GM04504 (cell line): ENCODE measurements at places on chromosomes 12 and 14.

DNA sequence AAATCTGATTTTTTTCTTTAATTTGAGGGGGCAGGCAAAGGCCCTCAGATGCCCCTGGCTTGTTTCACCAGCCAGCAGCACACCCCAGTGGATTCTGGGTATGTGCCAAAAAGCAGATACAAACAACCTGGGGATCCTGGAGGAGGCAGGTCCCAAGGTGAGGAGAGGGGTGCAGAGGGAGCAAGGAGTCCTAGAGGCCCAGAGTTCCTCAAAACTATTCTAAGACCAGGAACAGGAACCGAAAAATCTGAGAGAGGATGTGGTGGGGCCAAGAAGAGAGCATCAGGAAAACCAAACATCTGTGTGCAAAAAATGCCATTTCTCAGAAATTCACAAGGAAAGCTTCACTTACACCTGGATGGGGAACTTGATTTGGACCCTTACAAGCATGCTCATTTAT, 8.2 kb downstream of the KCNA5 start:
- DNase-seq = no peak

GRCh38 chr12:31245822-31246469, 80.0 kb downstream of the SINHCAF start:
- no peak for DNase-seq

DNA sequence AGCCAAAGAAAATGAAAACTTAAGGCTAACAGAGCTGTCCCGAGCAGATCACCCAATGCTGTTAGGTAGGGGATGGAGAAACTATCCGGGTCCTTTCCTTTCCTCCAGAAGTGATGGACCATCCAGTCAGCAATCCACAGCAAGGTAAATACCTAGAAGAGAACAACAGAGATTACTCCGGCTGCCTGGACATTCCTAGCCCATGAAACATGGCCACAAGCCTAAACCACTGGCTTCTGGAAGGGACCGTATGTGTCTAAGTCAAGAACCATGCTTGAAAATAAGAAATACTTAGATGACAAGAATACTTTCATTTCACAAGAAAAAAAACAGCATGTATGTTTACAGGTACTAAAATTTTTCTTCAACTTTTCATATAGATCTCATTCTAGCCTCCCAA, 152.9 kb downstream of the SLC41A2 start:
- DNase-seq = peak; percentile 27

DNA sequence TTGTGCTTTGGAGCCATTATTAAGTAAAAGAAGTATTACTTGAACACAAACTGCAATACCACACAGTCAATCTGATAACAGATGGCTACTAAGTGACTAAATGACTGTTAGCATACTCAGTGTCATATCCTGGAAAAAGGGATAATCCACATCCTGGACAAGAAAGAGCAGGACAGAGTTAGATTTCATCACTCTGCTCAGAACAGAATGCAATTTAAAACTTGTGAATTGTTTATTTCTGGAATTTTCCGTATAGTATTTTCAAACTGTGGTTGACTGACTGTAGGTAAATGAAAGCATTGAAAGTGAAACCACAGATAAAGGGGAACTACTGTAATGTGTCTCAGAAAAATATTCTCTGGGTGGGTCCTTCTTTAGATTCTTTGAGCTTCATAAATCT, 458.8 kb downstream of the TMEM117 start:
- no peak for DNase-seq

DNA sequence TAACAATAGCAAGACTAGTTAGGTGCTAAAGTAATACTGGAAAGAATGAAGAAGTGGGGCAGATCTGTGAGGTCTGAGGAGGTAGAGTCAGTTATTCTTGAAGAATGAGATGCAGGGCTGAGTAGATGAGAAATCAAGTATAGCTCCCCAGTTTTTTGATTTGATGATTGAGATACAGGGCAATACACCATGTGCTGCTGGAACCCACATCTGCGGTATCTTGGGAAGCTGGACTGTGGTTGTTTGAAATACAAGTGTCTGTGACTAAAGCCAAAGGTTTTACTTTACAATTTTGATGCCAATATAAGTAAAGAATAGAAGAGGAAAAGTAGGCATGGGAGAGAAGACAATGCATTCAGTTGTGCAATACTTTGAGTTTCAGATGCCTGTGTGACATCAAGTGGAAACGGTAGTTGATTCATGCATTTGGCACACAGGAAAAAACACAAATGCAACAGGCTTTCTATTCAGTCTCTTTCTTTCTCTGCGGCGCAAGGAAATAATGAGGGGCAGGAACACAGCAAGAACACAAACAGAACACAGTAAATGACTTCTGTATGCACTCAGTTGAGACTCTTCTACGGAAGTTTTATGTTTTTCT, 190.2 kb upstream of the SLC38A2 start:
- peak; percentile 62 for DNase-seq

GRCh38 chr12:132162508-132163031, 18.3 kb downstream of the NOC4L start:
- DNase-seq = peak; percentile 75

DNA sequence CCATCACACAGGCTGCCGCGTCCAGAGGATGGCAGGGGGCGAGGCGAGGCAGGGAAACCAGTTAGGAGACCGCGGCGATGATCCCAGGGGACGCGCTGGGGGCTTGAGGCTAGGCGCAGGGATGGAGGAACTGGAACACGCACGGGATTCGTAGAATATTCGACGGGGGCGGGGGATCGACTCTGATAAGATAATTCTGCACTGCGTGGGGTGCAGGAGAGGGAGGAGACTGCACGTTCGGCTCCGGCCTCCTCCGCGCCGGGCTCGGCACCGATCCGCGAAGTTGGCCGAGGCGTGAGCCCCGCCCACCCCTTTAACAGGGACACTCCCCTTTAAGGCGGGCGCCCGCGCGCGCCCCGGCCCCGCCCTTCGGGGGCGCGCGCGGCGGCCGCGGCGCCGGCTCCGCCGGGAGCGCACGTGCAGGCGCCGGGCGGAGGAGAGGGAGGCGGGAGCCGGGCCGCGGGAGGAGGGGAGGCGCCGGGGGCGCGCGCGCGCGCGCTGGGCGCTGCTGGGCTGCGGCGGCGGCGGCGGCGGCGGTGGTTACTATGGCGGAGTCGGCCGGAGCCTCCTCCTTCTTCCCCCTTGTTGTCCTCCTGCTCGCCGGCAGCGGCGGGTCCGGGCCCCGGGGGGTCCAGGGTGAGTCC, at the start of gene ACVR1B:
Gene ACVR1B, plus strand, starts transcription at position 501 of the 644 bp plus-strand sequence. Its CDS starts 45 bp downstream, at position 546.
- DNase-seq = peak; percentile 71

DNA sequence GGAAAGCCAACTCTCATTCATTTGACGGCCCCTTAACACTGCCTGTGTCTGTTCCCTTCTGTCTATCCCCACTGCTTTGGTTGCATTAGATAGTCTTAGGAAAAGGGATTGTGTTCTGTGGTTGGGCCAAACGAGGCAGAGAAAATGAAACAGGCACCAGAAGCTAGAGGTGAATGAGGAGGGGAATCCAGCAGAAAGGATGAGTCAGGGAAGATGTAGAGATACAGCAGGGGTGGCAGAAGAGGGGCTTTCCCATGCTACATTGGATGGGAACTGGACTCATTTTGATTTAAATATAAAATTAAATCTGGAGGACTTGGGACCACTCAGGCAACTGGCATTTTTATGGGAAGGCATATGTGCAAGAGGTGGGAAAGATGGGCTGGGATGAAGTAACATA, 43.3 kb downstream of the OTOGL start:
- no peak for DNase-seq

- DNase-seq = peak; percentile 97
Measured at GRCh38 chr12:45234139-45234865, 18.4 kb downstream of the ANO6 start.

DNA sequence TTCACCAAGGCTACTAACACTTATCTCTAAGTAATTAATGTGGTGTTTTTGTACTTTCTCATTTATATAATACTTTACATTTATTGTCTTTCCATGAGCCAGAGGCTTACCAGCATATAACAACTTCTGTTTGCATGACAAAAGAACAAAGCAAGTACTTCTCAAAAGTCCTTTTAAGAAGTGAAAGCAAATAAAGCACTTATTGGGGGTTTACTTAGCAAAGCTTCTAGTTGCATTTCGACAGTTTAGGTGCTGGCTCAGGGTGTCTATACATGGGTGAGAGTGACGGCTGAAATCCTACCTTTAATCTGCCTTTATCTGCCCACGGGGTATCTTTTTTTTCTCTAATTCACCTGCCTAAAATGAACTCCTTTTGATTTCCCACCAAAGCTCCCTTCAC, 21.0 kb upstream of the DCN start:
- DNase-seq = no peak

- DNase-seq = no peak
Measured at GRCh38 chr14:85248881-85249635, 280.9 kb upstream of the FLRT2 start.

DNA sequence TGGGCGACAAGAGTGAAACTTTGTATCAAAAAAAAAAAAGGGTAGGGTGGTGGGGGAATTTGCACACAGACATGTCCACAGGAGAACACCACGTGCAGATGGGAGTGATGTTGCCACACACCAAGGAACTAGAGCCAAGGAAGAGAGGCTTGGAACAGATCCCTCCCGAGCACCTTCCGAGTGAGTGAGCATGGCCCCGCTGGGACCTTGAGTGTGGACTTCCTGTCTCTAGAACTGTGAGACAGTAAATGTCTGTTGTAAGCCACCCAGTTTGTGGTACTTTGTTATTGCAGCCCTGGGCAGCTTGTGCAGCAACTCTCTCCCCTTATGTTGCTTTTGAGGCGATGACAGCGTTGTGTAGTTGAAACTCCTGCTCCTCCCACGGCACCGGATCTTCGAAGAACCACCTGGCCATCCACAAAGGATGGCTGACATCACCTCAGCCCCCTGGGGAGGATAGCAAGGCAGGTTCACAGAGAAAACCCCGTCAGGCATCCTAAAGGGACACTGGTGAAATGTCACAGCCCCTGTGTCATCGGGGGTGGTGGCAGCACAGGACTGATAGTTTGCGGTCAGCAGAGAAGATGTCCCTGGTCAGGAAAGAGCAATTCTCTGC, 54.7 kb upstream of the PLEKHG3 start:
- DNase-seq = peak; percentile 91

DNA sequence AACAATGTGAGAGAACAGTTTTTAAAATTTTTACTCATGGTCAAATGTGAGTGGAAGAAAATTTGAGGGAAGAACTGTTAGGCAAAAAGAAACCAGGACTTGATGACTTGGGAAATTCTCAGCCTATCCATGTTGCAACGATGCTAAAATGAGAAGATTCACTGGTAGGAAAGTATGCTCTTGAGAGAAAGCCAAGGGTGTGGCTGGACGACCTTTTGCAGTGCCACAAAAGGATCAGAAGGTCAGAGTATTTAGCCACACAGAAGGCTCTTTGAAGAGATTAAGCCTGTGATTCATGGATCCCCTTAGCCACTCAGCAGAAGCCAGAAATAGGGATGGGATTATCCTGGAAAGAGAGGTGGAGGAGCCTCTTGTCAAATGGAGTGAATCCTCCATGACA, 336.8 kb downstream of the LRIG3 start:
- peak; percentile 30 for DNase-seq

- DNase-seq = peak; percentile 21
Measured at GRCh38 chr14:53109105-53110041, 43.8 kb downstream of the DDHD1 start.

DNA sequence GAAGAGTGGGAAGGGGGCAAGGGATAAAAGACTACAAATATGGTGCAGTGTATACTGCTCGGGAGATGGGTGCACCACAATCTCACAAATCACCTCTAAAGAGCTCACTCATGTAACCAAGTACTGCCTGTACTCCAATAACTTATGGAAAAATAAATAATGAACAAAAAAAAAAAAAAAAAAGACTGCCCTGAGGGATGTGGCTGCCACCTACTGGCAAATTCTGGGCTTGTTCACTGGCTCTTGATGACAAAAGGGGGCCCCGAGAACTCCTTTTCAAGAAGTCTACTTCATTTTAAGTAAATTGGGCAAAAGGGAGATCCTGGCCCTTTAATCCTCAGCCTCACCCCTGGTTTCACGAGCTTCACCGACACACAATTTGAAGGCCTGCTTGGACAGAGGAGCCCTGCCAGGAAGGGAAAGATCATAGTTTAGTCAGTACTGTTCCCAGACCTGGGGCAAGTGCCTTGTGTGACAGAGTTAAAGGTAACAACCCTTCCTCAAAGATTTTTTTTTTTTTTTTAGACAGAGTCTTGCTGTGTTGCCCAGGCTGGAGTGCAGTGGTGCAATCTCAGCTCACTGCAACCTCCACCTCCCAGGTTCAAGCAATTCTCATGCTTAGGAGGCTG, 26.1 kb upstream of the STAC3 start:
- DNase-seq = no peak

GRCh38 chr12:95583933-95584332, 32.7 kb upstream of the USP44 start:
- DNase-seq = no peak

- peak; percentile 25 for DNase-seq
Measured at GRCh38 chr12:119412811-119413794, 78.6 kb downstream of the CCDC60 start.

GRCh38 chr12:95763809-95764253, 26.7 kb downstream of the NTN4 start:
- DNase-seq = peak; percentile 65

DNA sequence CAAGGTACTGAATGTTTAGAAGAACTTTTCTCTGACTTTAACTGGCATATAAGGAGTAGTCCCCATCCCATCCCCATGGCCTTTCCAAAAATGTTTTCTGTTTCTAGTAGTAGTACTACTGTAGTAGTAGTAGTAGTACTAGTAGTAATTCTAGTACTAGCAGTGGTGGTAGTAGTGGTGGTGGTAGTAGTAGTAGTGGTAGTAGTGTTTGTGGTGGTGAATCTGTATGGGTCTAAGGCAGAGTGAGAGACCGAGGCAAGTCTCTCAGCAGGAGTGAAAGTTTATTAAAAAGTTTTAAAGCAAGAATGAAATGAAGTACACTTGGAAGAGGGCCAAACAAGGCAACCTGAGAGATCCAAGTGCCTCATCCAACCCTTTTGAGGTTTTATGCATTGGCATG, 58.6 kb downstream of the FOXN4 start:
- DNase-seq = no peak

DNA sequence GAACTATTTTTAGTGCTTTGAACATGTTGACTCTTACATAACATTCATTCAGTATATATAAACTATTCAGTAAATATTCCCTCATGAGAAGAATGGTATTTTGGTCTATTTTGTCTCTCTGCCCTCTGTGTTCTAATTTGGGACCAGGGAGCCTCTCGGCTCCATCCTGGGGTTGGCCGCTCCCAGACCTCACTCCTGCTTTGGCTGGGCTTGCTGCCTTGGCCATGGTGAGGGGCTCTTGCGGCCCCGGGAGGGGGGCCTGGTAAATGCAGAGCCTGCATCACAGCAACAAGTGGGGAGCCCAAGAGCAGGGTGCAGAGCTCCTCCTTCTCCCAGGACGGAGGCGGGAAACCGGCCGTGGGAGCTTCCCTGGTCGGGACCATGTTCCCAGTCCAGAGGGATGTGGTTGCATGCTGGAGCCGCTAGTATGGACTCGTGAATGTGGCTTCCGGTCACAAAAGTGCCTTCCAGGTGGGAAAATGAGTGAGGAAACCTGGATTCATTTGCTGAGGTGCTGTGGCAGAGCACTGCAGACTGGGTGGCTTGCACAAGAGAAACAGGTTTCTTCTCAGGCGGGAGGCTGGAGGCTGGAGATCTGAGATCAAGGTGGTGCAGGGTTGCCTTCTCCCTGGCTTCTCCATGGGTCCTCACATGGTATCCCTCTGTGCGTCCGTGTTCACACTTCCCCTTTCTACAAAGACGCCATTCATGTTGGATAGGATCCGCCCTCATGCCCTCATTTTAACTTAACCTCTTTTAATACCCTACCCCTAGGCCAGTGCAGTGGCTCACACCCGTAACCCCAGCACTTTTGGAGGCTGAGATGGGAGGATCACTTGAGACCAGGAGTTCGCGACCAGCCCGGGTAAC, 250.2 kb downstream of the CACNA1C start:
- DNase-seq = no peak
